Stimulated activated CD4-positive, alpha-beta T cell treated with anti-CD3 and anti-CD28 coated beads, TNF-alpha, amount 100 ng/mL, for 1 hour (primary cell): ENCODE measurements at places on chromosomes 5 and 9.

DNA sequence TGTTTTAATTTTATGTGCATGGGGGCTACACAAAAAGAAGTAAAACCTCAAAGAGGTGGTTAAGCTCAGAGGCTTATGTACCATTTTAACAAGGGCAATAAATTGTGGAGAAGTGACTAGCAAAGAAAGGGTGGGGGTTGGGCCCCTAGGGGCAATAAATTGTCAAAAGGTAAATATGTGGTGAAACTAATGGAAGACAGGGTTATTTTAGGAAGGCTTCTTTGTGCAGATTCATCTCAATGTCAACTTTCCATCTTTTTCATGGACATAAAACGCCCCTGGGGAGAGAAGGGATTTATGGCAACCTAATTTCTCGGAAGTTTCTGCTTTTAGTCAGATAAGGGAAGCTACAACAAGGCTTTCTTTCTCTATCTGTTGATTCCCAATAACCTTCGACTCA lies 42.5 kb upstream of the GOLM1 start:
- DNase-seq: no peak

DNA sequence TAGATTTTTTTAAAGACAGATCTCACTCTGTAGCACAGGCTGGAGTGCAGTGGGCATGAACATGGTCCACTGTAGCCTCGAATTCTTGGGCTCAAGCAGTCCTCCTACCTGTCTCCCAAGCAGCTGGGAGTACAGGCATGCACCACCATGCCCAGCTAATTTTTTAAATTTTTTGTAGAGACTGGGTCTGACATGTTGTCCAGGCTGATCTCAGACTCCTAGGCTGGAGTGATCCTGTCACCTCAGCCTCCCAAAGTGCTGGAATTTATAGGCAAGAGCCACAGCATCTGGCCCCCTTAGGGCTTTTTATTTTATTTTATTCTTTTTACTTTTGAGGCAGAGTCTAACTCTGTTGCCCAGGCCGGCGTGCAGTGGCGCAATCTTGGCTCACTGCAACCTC lies 56.4 kb downstream of the NSD1 start:
- DNase-seq: no peak

DNA sequence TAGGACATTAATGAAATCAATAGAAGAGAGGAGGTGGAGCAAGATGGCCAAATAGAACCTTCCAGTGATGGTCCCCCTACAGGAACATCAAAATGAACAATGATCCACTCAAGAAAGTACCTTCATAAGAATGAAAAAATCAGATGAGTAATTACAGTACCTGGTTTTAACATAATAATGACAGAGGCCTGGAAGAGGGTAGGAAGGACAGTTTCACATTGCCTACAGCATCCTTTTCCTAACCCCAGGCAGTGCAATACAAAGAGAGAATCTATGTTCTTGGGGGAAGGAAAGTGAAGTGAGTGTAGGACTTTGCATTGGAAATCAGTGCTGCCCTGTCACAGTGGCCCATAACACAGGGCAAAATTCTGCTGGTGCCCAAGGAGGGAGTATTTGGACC lies 81.2 kb upstream of the SPTLC1 start:
- no peak for DNase-seq

DNA sequence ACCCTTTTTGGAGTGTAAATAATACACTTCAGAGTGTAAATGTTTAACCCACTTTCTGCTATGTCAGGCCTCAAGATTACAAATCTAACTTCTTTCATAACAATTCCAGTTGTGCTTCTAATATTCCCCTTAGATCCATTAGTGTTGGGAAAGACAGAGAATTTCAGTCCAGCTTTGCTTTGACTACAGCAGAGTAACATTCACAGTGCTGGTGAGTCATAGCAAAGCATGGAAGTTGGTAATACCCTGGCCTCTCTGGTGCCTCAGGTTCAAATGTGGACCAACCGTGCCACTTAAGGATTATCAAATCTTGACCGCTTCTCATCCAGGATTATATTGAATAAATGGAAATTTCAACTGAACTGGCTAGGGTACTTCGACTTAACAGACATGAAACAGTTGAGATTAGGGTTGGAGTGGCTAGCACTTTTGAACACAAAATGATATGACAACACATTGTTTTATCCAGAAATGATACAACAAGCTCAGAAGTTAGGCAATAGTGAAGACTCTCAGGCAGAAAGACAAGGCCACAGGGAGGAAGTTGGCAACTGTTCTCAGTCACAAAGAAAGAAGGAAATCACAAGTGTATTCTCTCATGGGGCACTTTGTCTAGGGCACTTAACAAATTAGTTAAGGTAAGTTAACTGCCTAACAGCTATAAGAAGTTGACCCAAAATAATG lies 24.4 kb upstream of the RASA1 start:
- DNase-seq: no peak

DNA sequence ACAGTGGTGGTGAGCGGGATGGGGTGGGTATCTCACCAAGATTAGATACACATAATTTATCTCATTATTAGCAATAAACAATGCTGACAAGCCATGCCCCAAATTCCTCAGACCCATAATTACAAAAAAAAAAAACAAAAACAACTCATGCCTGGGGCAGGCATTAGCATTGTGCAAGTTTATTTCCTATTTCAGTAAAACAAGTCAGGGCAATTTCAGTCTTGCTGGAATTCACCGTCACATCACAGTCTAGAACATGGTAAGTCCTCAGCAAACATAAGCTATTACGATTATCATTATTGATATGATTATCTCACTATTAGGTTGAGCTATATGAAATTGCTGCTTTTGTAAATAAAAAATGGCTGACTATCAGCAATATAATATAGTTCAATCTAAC lies 57.5 kb upstream of the GNAQ start:
- no peak for DNase-seq

DNA sequence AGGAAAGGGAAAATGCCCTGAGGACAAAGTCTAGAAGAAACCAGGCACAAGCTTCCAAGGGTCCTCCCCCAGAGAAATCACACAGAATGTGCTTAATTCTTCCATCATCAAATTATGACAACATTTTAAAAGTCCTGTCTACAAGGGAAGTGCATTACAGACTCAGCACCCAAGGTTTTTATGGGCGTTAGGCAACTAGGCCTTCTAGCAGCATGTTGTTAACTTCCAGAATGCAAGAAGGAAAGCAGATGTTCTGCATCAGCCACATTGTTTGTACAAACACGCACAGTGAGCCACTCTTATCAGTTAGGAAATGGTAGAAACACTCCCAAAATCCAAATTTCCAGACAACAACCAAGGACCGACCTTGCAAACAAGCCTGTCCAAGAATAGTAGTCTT lies 26.5 kb downstream of the SMC5 start:
- no peak for DNase-seq

- DNase-seq: no peak
Observed at GRCh38 chr9:131997779-131998178, 81.9 kb downstream of the MED27 start.

- no peak for DNase-seq
Observed at GRCh38 chr5:172658391-172658790, 17.3 kb downstream of the NEURL1B start.

DNA sequence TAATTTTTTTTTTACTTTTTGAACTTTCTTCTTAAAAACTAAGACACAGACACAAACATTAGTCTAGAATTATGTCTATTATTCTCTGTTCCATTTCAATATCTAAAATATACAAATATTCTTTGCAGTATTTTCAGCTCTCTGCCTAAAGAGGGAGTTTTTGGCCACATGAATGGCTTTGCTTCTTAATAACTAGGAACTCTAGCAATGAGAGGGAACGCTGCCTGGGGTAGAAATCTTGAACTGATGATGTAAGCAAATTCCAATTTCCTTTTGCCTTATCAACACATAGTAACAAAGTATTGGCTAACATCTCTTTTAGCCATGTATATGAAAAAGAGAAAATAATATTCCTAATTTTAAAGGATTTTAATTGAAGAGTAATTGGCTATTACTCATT lies 51.9 kb downstream of the SLC25A46 start:
- DNase-seq: no peak

GRCh38 chr5:106019261-106019660 lies 1651.5 kb downstream of the EFNA5 start:
- DNase-seq: no peak

DNA sequence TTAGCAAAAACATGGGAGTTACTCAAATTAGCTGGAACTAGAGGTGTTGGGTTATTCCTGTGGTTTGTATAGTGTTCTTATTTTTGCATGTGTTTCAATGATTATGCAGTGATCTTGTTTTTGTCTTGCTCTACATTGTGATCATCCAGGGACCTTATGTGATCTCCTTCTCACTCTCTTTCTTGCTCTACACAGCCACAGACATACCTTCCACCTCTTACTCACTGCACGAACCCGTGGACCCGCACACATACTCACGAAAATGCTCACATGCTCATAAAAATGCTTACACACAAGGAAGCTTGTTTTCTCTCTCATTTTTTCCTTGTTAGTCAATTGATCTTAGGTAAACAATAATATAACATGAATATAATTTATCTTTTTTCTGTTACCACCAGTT lies 187.1 kb downstream of the KDM4C start:
- DNase-seq: no peak

GRCh38 chr9:22216730-22217172 lies 207.6 kb upstream of the CDKN2B start:
- no peak for DNase-seq

- DNase-seq: no peak
Observed at GRCh38 chr9:136840140-136840876, 2.0 kb upstream of the AJM1 start.

- no peak for DNase-seq
Observed at GRCh38 chr5:12480487-12480886, 576.2 kb upstream of the CTNND2 start.

DNA sequence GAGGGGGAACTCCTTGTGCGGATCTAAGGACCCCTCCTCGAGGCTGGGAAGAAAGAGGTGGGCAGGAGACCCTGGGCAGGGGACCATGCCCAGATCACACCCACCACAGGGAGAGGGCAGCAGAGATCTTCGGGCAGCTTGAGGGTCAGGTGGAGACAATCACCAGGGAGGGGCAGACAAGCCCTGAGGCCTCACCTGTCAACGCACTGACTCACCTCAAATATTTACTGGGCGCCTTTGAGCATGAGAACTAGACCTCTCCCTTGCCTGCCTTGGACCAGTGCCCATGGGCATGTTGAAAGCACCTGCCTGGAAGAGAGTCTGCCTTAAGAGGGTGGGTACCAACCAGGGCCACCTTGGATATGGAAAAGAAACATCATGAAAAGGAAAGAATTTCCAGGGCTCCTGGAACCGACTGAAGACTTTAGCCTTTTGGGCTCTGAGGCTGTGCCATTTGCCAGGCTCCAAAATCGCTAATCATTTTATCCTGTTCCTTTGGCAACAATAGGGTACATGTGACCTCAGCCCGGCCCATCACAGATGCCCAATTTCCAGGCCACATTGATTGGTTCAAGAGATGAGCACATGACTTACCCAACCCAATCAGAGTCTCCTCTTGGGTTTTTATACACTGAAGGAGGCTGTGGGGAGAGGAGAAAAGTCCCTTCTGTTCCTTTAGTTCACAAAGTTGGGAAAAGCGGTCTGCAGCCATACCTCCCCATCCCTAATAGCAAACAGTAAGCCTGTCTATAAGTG lies 10.4 kb upstream of the SPINK4 start:
- DNase-seq: no peak

GRCh38 chr5:157365732-157366131 lies 94.3 kb upstream of the NIPAL4 start:
- no peak for DNase-seq

DNA sequence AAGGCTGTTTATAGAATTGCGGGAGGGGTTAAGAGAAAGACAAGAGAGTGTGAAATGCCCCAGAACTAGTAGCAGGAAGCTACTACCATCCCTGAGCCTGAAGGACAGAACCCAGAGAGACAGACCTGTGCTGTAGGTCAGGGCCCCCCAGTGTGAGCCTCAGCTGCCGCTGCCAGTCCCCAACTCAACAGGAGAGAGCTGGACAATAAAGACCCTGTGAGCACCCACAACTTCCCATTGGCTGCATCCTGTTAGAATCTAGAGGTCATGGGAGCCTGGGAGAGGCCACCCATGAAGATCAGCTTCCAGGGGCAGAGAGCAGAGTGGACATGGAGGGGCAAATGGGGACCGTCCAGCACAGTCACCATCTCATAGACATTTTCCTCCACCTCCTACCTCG lies 127.2 kb upstream of the GABRP start:
- DNase-seq: no peak

- DNase-seq: no peak
Observed at GRCh38 chr9:95297316-95297715, 20.2 kb downstream of the FANCC start.

DNA sequence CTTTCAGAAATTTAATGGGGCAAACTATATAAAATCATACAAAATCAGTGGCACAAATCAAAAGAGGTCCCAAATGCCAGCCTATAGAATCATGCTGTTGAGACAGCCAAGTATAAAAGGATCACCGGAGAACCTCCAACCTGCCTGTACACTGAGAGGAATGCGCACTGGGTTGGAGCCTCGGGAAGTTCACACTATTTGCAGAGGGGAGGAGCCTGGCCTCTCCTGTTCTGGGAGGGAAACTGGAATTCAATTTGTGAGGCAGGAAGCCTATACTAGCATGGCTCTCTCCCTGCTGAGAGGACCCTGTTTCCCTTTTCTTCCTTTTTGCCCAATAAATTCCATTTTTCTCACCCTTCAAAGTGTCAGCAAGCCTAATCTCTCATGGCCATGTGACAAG lies 406.0 kb downstream of the HINT1 start:
- DNase-seq: no peak

DNA sequence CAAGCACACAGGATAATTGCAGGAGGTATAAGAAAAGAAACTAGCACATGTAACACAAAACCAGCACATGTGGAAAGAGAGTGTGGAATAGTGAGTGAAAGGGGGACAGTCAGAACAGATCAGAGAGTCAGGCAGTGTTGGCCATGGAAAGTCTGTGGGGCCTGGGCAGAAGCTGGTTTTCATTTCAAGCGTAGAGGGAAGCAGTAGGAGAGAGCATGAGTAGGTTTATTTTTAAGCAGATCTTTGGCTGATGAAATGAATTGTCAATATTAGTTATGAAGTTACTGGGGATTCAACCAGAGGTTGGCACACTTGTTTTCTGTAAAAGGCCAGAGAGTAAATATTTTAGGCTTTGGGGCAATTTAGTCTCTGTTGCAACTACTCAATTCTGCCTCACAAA lies 283.1 kb downstream of the SMARCA2 start:
- DNase-seq: no peak

DNA sequence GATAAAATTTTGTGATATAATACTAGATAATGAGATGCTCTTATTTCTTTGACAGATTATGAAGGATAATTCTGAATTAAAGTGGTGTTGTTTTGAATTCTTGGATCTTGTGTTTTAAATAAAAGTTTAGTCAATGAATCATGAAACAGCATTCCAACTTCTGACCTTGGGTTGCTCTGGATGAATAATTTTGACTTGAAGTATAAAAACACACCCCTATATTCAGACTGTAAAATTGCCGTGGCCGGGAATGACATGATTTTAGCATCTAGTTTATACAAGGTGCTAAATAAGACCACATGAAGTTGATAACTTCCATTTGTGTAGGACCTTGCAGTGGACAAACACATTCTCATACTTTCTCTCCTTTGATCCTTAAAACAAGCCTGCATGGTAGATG lies 67.2 kb upstream of the DAP start:
- DNase-seq: no peak

DNA sequence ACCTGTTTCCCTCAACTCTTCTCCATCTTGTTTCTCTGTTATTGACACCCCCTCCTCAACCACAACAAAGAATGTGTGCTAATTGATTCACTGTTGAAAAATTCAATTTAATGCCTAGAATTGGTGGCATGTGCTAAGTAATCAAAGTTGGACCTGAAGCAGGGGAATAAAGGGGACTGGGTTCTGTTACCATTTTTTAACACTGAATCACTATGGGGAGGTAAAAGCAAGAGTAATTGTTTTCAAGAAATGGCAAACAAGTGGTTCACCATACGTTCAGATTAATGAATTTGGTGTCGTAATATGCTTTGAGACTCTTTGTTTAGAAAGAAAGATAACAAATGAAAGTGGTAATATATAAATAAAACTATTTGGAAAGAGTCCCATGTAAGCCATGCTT lies 17.0 kb upstream of the SSBP2 start:
- no peak for DNase-seq
